Activated CD8-positive, alpha-beta memory T cell treated with anti-CD3 and anti-CD28 coated beads for 36 hours (primary cell): ENCODE measurements at places on chromosomes 7 and 10. TPM values are rescaled to one million over a fixed set of nuclear protein-coding genes. Genes with fewer than 3 reads are reported as not detected.

The KCNH2 gene
- 0.13 TPM for total RNA-seq

The ERVW-1 gene
- not detected for total RNA-seq

The CLDN4 gene
- not detected for total RNA-seq

The PSD gene
- 4.9 TPM for total RNA-seq

The ADRB1 gene
- total RNA-seq: 0.57 TPM
